ENCODE measurements at places on chromosomes 1 and 21.

- DNase-seq, result no peak
Observed at GRCh38 chr1:156076609-156077429, 5.4 kb downstream of the MEX3A start.

- no peak for DNase-seq
Observed at GRCh38 chr1:10237157-10237539, 26.8 kb downstream of the KIF1B start.

DNA sequence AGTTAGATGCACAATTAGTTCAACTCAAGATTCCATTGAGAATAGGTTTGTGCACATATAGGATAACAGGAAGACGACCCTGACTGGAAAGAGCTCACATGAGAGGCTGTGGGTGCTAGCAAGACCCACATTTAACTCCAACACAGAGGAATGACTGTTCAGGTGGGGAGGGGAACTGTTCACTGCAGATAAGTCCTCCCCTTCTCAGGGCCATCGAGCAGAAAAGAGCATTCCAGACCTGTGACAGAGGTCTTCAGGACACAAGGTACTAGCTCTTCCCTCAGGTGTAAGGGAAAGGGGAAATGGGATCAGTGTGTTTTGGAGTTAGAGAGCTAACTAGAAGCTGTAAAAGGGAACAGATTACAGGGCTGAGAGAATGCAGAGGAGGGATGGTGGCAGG is 8.7 kb downstream of the PTGER3 start:
- no peak for DNase-seq

DNA sequence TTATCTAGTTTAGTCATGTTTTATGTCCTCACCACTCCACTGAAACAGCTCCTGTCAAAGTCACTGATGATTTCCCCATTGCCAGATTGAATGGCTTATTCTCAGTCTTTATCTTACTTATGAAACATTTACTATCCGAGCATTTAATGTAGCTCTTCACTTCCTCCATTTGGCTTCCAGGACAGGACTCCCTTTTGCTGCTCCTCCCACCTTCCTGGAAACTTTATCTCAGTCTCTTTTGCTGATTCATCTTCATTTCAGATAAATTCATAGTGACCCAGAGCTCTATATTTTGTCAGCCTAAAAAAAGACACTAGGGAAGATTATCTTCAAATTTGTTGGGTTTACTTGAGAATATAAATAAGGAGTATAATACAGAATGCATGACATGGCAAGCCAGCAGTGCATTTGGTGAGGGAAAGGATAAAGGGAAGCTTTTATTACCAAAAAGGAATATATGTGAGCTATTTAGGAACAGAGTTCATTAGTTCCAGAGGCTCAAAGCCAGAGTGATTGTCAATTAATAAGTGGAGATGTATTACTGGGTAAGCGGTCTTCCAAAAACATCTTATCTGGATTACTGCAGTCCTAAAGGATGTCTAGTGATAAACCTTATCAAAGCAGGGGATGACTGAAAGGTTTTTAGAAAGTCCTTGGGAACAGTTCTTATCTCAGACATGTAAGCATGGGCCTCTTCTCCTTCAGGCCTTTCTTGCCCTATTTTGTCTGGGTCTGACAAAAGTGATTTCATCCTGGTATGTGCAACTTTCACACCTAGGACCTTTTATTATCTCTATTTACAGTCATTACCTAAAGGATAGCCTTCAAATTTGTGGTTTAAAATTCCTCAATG is 25.6 kb downstream of the IL23R start:
- DNase-seq, result no peak

GRCh38 chr1:217078078-217078690 is 355.0 kb upstream of the ESRRG start:
- no peak for DNase-seq

GRCh38 chr1:232853994-232854797 is 49.0 kb downstream of the MAP10 start:
- DNase-seq, result no peak

DNA sequence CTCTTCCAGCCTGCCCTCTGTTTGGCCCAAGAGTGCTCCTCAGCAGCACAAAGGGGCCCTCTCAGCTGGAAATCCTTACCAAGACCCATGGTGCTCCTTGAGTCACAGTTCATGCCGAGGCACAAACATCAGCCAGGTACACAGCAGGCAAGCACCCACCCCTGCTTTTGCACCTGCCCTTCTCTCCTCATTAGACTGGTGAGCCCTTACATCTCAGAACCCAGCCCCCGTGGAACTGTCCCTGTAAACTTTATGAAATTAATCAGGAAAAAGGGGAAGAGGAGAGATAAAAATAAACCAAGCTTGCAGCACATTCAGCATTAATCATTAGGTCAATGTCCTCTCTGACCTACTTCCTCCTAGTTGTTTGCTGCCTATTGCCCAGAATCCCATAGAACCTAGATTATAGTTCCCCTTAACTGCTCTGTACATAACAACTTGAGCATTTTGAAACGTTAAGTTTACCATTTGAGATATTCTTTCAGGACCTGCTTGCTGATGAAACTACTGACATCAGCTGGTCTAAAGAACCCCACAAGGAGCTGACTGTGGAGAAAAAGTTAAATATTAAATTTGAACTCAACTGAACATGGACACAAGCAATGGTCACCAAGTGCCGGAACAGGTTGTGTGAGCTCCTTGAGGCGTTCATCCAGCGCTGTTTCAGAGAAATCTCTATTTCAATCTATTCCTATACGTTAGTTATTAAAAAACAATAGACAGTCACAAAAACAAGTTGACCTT is 738.4 kb downstream of the MATN1 start:
- DNase-seq, result no peak

- DNase-seq, result no peak
Observed at GRCh38 chr1:186629341-186629740, 50.9 kb downstream of the PTGS2 start.

DNA sequence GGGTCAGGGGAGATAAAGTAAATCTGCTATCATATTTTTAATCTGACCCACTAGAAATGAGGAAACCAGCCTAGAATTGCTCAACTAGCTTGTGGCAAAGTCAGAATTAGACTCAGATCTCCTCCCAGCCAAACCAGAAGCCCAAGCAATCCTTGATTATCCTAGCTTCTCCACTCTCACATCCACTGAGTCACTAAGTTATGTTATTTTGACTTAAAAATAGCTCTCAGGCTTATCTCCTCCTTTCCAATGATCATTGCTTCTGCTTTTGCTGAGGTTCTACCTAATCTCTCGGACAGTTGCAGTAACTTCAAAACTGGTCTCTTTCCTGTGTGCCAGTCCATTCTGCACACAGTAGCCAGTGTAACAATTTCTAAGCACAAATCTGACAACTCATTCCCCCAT is 22.9 kb downstream of the OVAAL start:
- no peak for DNase-seq

- no peak for DNase-seq
Observed at GRCh38 chr1:205191622-205192021, 19.9 kb downstream of the DSTYK start.

DNA sequence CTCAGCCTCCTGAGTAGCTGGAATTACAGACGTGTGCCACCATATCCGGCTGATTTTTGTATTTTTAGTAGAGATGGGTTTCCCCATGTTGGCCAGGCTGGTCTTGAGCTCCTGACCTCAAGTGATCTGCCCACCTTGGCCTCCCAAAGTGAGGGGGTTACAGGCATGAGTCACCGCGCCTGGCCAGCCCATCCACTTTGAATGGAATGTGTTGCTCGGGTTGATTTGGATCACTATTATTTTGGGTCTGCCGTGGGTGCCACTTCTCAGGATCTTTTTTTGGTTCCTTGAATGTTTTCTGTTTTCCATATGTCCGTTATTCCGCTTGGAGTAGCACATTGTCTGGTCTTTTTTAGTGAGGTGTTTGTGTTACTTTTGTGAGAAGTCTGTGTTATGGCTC is 17.0 kb downstream of the PCNT start:
- no peak for DNase-seq

GRCh38 chr1:57089221-57089620 is 123.4 kb upstream of the C8B start:
- no peak for DNase-seq

GRCh38 chr1:116950517-116951199 is 40.9 kb downstream of the PTGFRN start:
- no peak for DNase-seq

DNA sequence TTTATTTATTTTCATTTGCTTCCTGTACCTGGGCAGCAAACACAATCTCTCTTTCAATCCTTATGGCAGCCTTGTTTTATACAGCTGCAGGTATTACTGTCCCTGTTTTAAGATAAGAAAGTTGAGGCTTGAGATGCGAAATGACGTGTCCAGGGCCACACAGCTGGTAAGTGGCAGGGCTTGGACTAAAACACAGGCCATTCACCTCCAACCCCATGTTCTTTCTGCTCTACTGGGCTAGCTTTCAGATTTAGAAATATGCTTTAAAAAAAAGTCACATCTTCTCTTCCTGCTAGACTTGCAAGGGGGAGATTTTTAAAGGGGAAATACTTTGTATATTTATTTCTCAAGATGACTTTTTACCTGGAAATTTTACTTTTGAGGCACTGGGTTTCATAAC is 62.8 kb downstream of the CNST start:
- DNase-seq, result no peak

GRCh38 chr1:167373398-167373797 is 144.9 kb downstream of the CD247 start:
- DNase-seq, result no peak

GRCh38 chr1:220528679-220529501 is 954 bp downstream of the MARK1 start:
- DNase-seq, result peak; percentile 39

- peak; percentile 56 for DNase-seq
Observed at GRCh38 chr1:4652631-4653327, 1.6 kb upstream of the AJAP1 start.

GRCh38 chr1:234525099-234525799 is 46.3 kb upstream of the TARBP1 start:
- DNase-seq, result no peak

DNA sequence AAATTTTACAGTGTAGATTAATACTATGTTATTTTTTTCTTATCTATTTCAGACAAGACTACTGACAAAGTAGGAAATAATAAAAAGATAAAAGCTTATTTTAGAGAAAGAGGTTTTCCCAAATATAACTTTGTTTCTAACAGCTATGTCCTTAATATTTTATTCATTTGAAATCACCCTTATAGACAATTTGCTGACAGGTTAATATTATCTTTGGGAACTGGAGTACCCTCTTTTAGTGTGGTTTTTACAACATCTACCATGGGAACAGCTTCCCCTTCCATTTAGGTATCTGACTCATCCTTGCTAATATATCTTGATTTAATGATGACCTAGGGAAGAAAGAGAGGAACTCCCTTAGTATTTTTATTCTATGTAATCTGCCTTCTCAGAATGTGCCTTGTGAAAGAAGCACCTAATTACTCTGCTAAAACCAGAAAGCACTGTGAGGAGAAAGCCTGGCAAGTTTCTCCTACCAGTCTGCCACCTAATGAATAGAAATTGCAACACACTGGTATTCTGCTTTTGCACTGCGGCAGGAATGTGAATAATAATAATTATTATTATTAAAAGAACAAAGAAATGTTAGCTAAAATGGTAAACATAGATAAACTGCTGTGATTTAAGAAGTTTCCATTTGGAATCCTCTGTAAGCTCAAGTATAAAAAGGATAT is 192.8 kb downstream of the PDE4B start:
- no peak for DNase-seq

- no peak for DNase-seq
Observed at GRCh38 chr1:8831340-8831739, 13.9 kb upstream of the RERE start.

DNA sequence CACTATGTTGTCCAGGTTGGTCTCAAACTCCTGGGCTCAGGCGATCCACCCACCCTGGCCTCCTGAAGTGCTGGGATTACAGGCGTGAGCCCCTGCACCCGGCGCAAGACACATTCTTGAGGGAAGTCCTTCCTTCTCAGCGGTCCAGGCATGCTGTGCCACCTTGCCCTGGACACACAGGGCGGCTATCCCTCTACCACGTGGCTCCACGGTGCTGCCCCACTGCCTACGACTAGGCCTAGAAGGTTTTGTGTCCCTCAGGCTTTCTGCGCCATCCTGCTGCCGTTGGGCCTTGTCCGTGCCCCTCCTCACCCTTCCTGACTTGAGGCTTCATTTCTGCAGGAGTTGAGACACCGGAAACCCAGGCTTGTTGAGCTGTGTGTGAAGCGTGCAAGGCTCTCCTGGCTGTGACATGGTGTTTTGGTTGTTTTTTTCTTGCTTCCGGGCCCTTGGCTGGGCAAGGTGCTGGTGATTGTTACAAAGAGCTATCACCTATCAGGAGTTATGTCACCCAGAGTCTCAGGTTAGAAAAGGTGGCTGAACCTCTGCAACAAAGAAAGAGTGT is 13.9 kb downstream of the C1orf174 start:
- no peak for DNase-seq

GRCh38 chr1:20723159-20723536 is 5.3 kb upstream of the KIF17 start:
- DNase-seq, result no peak

GRCh38 chr21:45549626-45550463 is 7.6 kb upstream of the SLC19A1 start:
- no peak for DNase-seq

DNA sequence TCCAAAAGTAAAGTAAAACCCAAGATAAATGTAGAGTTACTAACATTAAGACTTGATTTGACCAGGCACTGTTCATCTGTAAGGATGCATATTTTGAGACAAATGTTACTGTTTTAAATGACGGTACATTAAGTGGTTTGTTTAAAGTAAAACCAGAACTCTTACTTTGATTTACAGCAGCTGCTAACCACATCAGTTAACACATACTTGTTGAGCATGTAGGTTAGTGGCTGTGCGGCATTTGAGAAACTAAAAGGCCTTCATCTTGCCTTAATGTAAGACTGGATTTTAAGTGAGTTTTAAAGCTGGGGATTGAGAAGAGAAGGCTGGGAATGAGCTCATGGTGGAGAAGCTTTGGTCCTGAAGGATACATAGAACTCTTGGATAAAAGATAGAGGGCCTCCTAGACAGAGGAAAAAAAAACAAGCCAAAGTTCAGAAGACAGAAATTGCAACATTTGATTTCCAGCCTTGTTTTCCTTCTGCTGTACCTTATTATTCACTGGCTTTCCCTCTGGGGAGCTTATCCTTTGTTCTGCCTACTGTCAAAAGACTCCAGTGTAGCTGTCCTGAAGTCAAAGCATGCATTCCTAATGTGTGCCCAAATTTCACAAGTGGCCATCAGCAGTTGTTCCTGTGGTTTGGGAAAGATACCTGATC is 66.6 kb downstream of the MTR start:
- DNase-seq, result no peak

DNA sequence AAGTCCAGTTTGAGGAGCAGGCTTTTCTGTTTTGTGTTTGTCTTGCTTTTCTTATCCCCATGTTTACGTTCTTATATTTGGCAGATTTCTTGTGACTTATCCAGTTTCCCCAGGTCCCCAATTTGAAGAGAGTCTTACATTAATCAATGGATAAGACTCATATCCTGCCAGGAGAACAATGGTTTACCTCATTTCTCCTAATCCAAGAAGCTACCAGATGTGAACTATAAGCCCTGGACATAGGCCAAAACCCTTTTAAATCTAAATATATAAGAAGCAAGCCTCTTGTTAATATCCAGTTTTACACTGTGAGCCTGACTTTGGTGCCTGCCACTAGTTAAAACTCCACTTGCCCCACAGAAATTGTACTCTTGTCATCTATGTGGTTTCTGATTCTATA is 15.1 kb upstream of the COP1 start:
- DNase-seq, result no peak
